ENCODE measurements at places on chromosomes 3 and 15. TPM values are rescaled to one million over a fixed set of nuclear protein-coding genes. Genes with fewer than 3 reads are reported as not detected.

The ISG20 gene
- total RNA-seq = 12.4 TPM

The ROBO2 gene
- total RNA-seq = 1.3 TPM

DNA sequence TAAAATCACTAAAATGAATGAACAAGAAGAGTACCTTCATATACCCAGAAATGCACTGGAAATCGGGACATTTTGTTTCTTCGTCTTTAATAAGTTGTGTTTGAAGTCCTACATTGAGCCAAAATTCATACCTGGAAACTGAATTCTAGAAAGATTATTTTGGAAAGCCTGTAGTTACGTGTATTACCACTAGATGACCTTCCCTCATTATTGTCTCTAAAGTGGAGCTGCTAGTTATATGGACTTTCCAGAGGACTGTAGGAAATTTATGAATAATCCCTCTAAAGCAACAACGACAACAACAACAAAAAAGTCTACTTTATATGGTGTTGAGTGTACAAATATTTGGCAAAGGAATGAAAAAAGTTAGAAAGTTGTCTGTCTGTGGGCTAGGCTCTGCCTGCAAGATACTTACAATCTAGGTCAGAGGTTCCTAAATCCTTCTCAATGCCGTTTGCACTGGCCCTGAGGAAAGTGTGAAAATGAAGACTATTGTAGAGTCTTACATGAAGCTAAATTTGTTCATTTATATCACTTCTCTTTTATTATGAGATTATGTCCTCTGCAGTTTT, 234.8 kb upstream of the NR2E3 start:
- no peak overlapping the region for H3K27ac ChIP-seq

- peaks cover 11% of the 10 kb centered on the region for H3K4me1 ChIP-seq
- H3K27me3 ChIP-seq = no peaks in the 10 kb centered on the region
- DNase-seq = no peak
These were observed 29.6 kb downstream of the GADL1 start for GRCh38 chr3:30864836-30865235.

The KLHL6 gene
- 4.6 TPM for total RNA-seq

The TMEM158 gene
- total RNA-seq = 3.2 TPM

DNA sequence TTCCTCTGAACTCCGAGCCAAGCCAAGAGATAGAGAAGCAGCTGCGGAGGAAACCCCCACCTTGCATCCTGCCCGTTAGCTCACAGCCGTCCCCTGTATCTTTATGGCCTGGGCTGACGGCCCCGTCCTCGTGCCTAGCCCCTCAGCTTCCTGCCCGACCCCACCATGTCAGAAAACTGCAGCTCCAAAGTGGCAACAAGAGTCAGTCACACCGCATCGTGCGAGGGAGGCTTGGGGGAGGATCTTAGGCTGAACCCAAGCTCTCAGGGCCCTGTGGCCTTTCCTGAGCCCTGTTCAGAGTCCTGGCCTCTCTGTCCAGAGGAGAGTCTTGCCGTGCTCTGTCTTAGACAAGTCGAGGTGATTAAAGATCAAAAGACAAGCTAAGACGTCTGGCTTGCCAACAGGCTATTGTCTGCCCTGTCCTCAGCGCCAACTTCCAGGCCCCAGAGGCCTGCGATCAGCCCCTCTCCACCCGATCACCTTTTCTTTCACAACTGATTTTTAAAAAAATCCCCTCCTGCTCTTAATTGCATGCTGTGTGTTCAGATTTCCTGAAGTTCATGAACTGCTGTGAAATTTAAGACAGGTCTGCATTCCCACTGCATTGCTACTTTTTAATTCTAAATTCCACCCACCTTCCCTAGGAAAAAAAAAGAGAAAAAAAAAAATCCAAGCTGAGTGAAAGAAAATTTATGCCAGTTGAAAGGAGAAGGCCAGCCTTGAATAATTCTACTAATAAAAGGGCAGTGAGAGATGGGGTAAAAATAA, 89.7 kb upstream of the WNT5A start:
- no peaks in the 10 kb centered on the region for H3K36me3 ChIP-seq
- no peak for DNase-seq
- H3K4me1 ChIP-seq = no peaks in the 10 kb centered on the region
- H3K4me3 ChIP-seq = no peak overlapping the region
- peaks cover 3% of the 10 kb centered on the region for H3K27me3 ChIP-seq

DNA sequence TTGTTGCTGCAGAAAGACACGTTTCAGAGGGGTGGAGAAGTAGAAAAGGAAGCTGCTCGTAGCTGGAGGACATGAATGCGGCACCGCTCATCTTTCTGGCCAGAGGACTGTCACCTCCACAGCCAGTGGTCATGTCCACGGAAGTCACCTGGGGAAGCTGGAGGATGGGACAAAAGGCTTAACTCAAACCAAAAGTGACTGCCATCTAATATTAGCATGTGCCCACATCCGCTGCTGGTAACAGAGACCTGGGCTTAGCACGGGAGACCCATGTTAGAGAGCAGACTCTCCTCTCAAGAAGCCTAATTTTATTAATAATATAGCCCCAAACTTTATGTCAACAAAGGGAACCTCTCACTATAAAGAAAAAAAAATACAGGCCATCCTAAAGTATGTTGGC, 5.9 kb downstream of the MEX3B start:
- no peak overlapping the region for H3K27ac ChIP-seq
- no peaks in the 10 kb centered on the region for H3K27me3 ChIP-seq
- no peak for DNase-seq
- no peaks in the 10 kb centered on the region for H3K36me3 ChIP-seq

DNA sequence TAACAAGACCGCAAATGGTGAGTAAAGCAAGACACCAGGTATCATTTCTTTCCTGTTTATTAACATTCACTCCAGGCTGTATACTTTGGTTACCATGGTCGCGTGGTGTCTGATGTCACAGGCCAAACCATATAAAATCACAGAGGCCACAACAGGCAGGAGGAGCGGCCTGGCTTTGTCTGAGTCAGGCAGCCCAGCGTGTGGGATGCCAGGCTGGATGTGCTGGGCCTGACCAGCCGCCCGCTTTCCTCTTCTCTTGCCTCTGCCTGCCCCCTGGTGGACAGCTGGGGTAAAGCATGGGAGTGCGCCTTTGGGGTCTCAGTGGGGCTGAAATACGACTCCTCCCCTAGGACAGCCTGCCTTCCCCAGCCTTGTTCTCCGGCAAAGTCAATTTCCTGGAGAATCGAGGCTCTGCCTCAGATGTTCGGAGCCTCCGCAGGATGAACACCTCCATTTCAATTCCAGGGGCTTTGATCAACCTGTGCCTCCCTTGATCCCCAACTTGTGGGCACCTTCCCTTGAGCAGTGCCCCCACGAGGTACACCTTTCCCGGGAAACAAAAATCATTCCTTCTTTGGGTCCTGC, 78.2 kb downstream of the CCNL1 start:
- DNase-seq = peak; percentile 94
- H3K4me3 ChIP-seq = no peak overlapping the region
- no peak overlapping the region for H3K27ac ChIP-seq
- no peaks in the 10 kb centered on the region for H3K4me1 ChIP-seq

DNA sequence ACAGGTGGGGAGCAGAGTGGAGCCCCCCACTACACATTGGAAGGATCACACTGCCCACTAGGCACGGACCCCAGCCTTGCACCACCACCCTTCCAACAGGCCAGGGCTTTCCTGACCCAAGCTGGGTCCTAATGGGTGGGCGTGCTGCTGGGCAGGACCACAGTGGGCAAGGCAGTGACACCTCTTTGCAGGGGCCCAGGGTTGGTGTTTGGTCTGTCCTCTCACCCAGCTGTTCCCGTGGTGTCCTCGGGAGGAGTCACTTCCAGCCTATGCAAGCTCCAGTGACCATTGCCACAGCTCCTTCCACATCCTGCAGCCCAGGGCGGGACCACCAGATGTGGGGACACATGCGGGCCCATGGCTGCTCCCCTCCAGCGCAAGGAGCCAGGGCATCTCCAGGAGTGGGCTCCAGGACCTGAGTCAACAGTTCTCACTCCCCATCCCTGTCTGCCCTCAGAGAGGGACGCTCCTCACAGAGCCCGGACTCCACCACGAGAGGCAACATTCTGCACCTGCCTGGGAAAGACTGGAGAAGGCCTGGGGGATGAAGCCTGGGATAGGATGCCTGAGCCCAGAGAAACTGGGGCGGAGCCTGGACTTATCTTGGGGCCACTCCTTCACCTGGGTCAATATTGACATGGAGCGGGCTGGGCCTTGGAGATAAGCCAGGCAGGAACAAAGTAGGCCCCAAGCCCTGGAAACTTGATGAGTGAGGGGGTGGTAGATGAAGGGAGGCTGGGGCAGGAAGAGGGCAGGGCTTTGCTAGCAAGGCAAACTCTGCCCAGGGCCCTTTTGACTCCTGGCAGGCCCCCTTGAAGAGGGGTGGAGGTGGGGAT, 3.9 kb upstream of the VILL start:
- no peak overlapping the region for H3K27ac ChIP-seq
- H3K36me3 ChIP-seq = peaks cover 3% of the 10 kb centered on the region
- no peaks in the 10 kb centered on the region for H3K4me1 ChIP-seq
- no peaks in the 10 kb centered on the region for H3K27me3 ChIP-seq
- H3K4me3 ChIP-seq = no peak overlapping the region

DNA sequence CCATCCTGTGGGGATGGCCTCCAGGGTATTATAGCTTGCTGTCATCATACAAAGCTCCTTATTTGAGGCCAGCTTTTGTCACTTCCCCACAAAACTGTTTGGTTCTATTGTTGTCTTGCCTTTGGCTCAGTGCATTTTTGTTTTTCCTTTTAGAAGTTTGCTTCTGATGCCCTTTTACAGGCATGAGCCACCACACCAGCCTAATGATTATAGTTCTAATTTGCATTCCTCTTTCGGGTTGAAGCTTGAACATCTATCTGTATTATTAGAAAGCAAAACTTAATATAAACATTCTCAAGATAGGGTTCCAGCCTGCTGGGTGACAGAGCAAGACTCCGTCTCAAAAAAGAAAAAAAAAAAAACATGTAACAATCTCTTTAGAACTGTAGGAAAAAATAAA, 39.8 kb downstream of the SMARCC1 start:
- DNase-seq = no peak
- H3K36me3 ChIP-seq = no peaks in the 10 kb centered on the region
- H3K27me3 ChIP-seq = no peaks in the 10 kb centered on the region
- H3K27ac ChIP-seq = no peak overlapping the region
- H3K4me1 ChIP-seq = no peaks in the 10 kb centered on the region

DNA sequence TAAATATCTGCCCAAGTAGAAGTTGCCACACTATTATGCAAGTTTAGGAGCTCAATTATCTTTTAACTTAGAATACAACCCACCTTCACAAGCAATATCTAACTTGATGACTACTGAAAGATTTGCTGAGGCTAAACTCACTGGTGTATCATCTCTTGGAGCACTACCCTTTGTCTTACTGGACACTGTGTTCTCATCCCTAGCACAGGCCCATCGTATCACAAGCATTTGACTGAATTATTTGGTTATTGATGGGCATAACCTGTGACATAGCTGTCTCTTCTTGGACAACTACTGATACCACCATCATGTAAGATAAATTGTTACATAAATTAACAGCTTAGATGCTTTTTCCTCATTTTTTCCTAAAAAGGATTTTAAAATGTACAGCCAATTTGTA, 216.2 kb upstream of the THBS1 start:
- H3K36me3 ChIP-seq = no peaks in the 10 kb centered on the region
- no peaks in the 10 kb centered on the region for H3K4me1 ChIP-seq

The THAP10 gene
- total RNA-seq = 0.90 TPM

GRCh38 chr3:100561459-100562158, 47.8 kb upstream of the ADGRG7 start:
- H3K27ac ChIP-seq = no peak overlapping the region
- no peaks in the 10 kb centered on the region for H3K4me1 ChIP-seq
- no peaks in the 10 kb centered on the region for H3K36me3 ChIP-seq
- H3K27me3 ChIP-seq = no peaks in the 10 kb centered on the region
- H3K4me3 ChIP-seq = no peak overlapping the region

The SLC7A14 gene
- total RNA-seq = not detected

GRCh38 chr3:4768021-4768420, 211.2 kb upstream of the BHLHE40 start:
- peaks cover 11% of the 10 kb centered on the region for H3K36me3 ChIP-seq
- no peak for DNase-seq
- no peaks in the 10 kb centered on the region for H3K27me3 ChIP-seq
- no peak overlapping the region for H3K4me3 ChIP-seq
- H3K4me1 ChIP-seq = no peaks in the 10 kb centered on the region

DNA sequence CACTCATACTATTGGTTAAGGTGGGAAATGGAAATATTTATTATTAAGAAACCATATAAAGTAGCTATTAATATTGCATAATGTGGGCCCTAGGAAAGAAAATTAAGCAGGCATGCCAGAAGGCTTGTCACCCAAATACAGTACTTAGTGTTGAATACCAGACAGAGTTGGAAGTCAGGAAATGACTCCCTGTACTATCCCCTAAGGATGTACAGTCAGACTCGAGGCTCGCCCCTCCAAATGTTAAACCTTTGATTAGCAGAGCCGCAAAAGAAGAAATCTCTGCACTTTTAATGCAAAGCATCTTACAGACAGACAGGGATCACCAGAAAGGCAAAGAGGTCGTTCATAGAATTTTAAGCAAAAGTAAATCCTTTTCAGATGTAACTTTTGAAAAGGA, 11.3 kb upstream of the RBSN start:
- no peak for DNase-seq
- no peak overlapping the region for H3K27ac ChIP-seq
- H3K36me3 ChIP-seq = no peaks in the 10 kb centered on the region
- H3K4me3 ChIP-seq = no peak overlapping the region

The MUSTN1 gene
- 56.8 TPM for total RNA-seq

- no peak for DNase-seq
- no peaks in the 10 kb centered on the region for H3K4me1 ChIP-seq
- no peak overlapping the region for H3K27ac ChIP-seq
- no peak overlapping the region for H3K4me3 ChIP-seq
- no peaks in the 10 kb centered on the region for H3K36me3 ChIP-seq
These were observed 52.4 kb downstream of the SLC9A9 start for GRCh38 chr3:143795874-143796273.

GRCh38 chr15:29676961-29677402, 145.3 kb downstream of the TJP1 start:
- H3K4me3 ChIP-seq = no peak overlapping the region
- no peaks in the 10 kb centered on the region for H3K4me1 ChIP-seq
- H3K27me3 ChIP-seq = no peaks in the 10 kb centered on the region
- H3K36me3 ChIP-seq = no peaks in the 10 kb centered on the region

GRCh38 chr3:123123716-123124616, 57.1 kb downstream of the PDIA5 start:
- no peaks in the 10 kb centered on the region for H3K4me1 ChIP-seq
- peak; percentile 36 for DNase-seq
- H3K27ac ChIP-seq = no peak overlapping the region
- no peaks in the 10 kb centered on the region for H3K36me3 ChIP-seq
